Thyroid gland (tissue), 4 donors: ENCODE measurements at places on chromosomes 1 and 21. TPM values are rescaled to one million over a fixed set of nuclear protein-coding genes. Genes with fewer than 3 reads are reported as not detected.
A peak's percentile ranks its signal among the peaks of the same experiment; 100 is the strongest.

The DSCAM gene
- 0.20 TPM for total RNA-seq

The LELP1 gene
- total RNA-seq, result 3.6 TPM

The GPA33 gene
- total RNA-seq, result not detected

The RAB25 gene
- total RNA-seq, result 68.8 TPM

The CRNN gene
- total RNA-seq, result not detected

The GNG4 gene
- total RNA-seq, result not detected

DNA sequence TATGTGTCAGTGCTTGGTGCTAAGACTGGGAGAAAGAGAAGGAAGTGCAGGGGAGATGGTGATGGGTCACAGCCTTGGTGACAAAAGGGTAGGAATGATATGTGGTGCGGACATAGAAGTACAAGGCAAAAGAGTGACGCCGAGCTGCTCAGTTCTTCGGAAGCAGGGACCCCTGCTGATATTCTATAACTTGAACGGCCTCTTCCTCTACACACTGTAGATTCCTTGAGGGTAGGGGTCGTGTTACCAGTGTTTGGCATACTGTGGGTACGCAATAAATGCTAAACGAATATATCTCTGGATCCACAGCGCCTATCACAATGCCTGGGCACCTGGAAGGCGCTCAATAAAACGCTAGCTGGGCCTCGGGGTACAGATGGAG is 488 bp downstream of the DBT start:
- no peak for DNase-seq

DNA sequence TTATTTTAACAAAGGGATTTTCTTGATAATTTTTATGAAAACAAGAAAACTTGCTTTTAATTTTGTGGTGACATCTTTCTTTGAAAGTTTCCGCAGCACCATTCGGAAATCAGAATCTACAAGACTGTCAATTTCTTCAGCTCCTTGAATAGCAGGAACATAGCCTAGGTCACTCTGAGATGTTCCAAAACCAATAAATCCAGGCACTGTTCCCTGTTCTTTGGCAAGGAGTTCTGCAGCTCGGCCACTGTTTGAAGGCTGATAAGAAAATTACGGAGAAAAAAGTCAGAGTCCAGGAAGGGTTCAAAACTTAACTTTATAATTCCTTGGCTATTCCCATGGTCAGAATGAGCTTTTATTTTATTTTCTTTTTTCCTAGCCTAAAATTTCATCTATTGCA is 6.0 kb downstream of the LTN1 start:
- no peak for DNase-seq

DNA sequence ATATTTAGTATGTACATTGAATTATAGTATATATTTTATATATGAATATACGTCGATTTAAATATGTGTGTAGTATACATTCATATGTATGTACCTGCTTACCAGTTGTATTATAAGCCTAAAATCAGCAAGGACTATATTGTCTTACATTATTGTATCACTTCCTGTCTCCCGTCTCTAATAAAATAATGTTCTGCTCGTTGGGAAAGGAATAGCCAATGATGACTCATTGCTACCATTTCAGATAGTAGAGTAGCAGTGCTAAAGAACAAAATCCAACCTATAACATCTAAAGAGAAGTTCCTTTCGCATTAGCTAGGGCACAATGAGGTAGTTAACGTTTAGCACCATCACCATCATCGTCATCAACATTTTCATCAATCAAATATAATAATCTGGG is 39.9 kb upstream of the SMYD2 start:
- DNase-seq, result no peak

DNA sequence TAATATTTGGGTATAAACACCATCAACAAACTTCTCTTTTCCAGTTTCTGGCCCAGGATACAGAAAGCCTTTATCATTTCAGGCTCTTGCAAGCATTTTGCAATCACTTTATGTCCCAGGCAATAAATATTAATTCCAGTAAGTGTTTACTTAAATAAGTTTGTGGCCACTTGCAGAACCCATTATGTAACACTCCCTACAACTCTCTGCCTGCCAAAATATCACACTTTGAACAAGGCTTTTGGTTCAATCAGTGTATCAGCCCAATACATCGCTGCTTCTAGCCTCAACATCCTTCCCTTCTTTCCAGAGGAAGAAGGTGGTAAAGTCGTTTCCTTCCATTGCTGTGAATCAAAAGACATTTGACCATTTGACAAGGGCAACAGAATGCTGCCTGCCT is 203.0 kb upstream of the USP25 start:
- no peak for DNase-seq

DNA sequence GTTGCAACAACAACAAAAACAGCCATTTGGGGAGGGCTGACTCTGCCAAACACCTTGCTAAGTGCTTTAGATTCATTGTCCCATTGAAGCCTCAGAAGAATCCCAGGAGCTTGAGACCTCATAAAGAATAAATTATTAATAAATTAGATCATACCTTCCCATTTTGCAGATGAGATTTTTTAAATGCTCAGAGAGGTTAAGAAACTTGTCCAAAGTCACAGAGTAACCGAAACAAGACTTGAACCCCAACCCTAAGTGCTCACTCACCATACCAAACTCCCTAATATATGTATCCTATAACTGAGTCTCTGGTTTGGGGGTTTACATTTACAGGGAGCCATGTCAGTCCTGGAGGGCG is 3.6 kb downstream of the CRYBG2 start:
- no peak for DNase-seq

DNA sequence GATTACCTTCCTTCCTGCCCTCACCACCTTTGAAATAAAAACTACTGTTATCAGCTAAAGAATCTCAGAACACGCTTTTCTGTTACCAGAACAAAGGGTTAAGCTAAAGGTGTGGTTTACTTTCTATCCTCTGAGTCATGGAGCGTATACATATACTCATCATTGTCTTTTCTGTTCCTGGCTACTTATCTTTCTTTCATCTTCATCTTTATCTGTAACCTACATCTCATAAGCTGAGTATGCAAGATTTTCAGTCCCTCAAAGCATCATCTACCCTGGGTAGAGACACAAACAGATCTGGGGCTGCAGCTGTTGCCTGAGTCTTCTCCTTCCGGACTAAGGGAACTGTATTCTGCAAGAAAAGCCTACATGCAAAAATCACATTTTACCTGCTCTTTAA is 75.6 kb downstream of the LMO4 start:
- no peak for DNase-seq

DNA sequence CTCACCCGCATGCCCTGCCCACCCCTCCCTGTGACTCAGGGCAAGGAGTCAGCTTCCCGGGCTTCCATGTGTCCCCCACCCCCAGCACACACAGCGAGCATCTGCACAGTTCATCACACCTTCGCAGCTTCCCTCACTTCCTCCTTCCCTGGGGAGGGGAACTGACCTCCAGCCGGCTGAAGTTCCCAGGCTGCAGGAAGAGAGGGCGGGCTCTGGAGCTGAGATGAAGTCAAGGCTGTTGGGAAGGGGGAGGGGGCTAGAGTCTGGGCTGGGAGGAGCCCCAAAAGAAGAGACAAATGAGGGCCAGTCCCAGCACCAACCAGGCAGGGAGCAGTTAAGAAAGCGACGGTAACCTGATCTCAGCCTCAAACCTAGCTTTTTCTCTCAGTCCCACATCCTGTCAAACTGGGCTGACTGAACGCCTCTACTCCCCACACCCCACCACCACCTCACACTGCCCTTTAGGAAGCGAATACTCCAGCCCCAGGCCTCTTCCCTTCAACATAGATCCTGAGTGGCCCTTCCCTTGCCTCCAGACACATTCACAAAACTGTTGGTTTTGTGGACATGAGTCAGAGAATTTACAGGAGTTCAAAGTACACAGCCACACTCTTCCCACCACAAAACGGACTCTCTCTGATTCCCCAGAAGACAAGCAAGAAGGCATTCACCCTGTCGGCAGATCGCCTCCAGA is 1.8 kb downstream of the RHOC start:
- DNase-seq, result peak; percentile 93

DNA sequence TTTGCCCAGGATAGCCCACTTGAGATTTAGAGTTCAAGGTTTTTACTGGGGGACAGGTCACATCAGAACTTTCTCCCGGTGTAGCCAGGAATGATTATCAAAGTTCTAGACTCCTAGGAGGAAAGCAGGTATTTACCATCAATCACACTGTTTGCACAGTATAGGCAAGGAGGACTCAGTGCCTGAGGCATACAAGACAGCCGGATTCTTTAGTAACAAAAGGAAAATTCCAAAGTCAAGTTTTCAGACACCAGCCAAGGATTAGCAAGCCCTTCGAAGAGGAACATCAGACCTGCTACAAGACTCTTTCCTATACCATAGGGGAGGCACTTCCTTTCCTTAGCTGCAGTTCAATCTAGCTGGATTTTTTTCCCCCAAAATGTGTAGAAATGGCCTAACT is 197.8 kb upstream of the USP25 start:
- no peak for DNase-seq

DNA sequence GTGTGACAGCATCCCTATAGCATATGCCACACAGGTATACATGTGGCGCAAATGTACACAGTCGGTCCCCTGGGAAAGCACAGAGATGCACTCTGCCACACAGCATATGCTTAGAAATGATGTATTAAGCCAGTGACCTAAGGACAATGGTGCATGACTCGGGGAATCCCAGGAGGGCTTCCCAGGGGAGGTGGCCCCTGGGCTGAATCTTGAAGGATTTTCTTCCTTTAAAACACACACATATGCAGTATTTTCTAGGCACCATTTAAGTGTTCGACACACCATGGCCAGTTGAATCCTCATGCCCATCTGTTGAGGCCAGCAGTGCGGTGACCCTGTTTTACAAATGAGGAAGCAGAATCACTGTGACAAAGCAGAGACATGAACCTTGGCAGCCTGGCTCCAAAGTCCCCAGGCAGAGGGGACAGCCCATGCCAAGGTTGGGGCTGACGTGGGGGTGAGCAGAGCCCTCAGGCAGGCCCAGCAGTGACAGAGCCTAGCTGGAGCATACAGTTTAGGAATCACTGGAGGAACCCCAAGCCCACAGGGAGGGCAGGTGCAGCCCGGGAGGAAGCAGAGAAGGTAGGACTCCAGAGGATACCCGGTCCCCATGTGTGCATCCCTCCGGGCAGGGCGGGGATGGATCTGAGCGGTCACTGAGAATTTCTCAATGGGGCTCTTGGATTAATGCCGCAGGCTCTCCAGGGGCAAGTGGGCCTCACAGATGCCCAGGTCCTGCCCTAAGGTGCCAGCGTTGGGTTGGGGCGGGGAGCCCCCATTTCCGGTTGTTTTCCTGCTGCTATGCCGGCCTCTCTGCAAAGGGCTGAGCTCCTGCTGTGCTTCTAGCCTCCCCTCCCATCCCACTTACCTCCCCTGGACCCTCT is 28.4 kb downstream of the WNT3A start:
- no peak for DNase-seq

DNA sequence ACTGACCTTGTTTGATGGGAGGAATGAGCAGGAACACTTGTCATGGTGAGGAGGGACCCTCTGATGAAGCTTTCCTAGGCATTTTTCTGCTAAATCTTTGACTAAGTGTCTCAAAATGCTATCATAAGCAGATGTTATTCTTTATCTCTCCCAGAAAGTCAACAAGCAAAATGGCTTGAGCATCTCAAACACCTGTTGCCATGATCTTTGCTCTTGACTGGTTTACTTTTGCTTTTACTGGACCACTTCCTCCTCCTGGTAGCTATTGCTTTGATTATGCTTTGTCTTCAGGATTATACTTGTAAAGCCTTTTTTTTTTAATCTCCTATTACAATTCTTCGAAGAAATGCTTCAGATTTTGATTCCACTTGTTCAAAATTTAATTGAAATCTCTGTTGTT is 157.4 kb downstream of the GPR52 start:
- no peak for DNase-seq

- no peak for DNase-seq
These were observed 77.9 kb upstream of the LPGAT1 start for GRCh38 chr1:211908453-211908852.

GRCh38 chr1:204085876-204086275 is 13.0 kb downstream of the SOX13 start:
- DNase-seq, result peak; percentile 49

- DNase-seq, result no peak
These were observed 24.7 kb upstream of the ADGRB2 start for GRCh38 chr1:31788825-31789256.

DNA sequence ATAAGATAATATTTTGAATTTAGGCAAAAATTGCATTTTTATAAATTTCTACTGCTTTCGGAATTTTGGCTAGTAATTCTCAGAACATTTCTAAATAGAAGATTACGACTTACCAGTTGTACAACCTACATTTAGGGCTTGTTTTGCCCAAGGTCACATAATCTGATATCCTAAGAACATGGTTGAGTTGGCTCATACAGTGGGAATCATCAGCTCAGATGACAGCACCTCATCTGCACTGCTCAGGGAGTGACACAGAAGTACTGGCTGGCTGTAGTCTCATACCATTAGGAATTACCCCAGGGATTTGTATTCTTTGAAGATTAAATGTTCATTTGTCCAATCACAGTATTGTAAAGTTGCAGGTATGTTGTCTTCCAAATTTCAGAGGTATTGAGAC is 217.6 kb downstream of the ADGRL2 start:
- DNase-seq, result no peak

- no peak for DNase-seq
These were observed 299.6 kb downstream of the NPHP4 start for GRCh38 chr1:5692664-5693063.
